ELF-1 (cell line): ENCODE measurements at places on chromosomes 3 and 15.
A peak's percentile ranks its signal among the peaks of the same experiment; 100 is the strongest.

GRCh38 chr3:129112308-129113052 lies 9.1 kb downstream of the RAB43 start:
- no peak for DNase-seq

DNA sequence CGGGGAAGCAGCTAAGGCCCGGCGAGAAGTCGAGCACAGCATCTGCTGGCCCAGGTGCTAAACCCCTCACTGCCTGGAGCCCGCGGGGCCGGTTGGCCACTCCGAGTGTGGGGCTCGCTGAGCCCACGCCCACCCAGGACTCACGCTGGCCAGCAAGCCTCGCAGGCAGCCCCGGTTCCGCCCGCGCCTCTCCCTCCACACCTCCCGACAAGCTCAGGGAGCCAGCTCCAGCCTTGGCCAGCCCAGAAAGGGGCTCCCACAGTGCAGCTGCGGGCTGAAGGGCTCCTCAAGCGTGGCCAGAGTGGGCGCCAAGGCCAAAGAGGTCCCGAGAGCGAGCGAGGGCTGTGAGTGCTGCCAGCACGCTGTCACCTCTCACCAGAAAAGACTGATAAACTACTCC lies 8.9 kb upstream of the GABRB3 start:
- no peak for DNase-seq

DNA sequence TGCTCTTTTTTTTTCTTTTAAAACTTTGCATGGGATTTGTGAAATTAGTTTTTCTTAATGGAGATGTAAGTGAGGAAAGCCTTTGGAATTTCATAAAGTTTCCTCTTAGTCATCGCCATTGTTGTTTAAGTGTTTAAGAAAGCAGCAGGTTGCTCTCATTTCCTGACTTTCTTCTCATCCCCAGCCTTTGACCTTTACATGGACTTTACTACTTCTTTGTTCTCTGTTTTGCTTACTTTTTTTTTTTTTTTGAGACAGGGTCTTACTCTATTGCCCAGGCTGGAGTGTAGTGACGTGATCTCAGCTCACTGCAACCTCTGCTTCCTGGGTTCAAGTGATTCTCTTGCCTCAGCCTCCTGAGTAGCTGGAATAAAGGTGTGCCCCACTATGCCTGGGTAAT lies 38.6 kb downstream of the FBXL2 start:
- no peak for DNase-seq

DNA sequence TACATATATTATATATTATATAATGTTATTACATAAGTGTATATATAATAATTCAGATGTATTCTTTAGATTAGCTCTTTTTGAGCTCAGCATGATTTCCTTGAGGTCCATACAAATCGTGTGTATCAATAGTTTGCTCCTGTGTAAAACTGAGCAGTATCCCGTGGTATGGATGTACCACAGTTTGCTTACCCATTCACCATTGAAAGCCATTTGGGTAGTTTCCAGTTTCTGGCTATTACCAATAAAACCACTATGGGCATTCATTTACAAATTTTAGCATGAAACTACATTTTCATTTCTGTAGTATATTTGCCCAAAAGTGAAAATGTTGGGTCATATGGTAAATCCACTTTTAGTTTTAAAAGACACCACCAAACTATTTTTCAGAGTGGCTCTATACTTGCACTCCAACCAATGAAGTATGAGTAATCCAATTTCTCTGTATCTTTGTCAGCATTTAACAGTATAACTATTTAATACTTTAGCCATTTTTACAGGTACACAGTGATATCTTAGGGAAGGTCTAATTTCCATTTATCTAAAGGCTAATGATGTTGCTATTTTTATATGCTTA lies 1361.4 kb upstream of the GBE1 start:
- DNase-seq = no peak

DNA sequence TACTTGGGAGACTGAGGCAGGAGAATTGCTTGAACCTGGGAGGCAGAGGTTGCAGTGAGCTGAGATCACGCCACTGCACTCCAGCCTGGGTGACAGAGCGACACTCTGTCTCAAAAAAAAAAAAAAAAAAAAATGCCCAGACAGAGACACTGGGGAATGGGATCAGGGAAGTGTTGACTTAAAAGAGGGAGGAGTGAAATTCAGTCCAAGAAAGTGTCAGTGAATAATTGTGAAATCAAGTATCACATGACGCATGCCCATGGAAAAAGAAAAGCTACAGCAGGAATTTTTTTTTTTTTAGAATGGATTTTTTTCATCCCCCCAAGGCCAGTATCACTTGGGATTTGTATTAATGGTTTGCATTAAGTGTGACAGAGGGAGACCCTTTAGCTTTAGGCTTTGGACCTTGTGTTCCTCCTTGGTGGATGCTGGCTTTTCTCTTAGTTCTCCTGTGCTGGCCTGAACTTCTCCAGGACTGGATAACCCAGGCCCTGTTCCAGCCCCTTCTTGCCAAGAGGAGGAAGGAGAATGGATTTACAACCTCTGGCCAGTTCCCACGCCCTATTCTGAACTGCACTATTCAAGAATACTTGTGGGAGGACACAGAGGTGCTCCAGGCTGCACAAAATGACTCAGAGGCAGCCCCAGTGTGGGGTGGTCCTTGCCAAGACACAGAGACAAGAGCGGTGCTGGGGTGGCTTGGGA lies 36.7 kb upstream of the ZNF774 start:
- no peak for DNase-seq

- peak; percentile 93 for DNase-seq
These were observed 93.0 kb upstream of the LPP start for GRCh38 chr3:188060840-188061544.

DNA sequence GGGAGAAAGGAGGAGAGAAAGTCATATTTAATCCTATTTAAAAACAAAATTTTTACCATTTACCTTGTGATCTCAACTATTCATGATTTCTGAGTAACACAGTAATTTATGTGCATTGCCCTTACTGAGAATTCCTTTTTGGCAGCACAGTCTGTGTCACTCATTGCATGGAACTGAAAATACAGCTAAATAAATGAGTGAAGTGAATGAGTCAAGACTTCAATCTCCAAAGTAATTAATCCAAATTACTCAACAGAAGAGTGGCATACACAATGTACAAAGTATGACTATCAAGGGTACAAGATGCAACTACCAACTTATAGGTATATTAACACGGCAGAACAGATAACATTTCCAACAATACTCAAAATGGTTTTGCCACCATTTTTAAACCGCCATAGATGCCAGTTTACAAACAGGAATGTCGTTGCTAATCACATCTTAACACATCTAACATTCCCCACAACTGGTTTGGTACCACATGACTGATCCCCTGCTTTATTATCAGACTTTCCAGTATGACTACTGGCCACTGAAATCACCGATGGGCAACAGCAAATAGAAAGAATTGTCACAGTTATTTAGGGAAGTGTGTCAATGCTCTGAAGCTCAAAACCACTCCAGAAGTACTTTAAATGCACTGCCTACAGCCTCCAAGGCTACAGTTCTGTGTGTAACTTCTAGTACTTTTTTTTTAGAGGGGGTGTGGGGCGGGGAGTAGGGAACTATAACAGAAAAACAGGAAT lies 410.4 kb downstream of the SHQ1 start:
- DNase-seq = no peak

DNA sequence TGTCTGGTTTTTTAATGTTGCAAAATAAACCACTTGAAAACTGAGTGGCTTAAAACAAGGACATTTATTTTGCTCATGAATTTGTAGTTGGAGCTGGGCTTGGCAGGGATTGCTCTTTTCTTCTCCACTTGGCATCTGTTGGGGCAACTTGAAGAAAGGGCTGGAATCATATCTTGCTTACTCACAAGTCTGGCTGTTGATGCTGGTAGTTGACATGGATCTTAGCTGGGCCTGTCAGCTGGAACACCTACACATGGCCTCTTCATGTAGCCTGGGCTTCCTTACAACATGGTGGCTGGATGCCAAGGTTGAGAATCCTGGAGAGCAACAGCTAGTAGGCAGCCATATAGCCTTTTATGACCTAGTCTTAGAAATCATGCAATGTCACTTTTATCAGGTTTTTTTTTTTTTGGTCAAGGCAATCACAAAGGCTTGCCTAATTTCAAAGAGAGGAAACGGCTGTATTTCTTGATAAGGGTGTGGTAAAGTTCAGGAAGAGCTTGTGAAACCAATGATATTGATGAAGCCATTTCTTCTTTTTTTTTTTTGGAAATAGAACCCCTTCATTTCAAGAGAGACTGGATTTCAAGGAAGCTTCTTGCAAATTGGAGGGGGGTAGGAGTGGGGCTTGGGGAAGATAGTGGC lies 262.1 kb downstream of the IL20RB start:
- DNase-seq = no peak

DNA sequence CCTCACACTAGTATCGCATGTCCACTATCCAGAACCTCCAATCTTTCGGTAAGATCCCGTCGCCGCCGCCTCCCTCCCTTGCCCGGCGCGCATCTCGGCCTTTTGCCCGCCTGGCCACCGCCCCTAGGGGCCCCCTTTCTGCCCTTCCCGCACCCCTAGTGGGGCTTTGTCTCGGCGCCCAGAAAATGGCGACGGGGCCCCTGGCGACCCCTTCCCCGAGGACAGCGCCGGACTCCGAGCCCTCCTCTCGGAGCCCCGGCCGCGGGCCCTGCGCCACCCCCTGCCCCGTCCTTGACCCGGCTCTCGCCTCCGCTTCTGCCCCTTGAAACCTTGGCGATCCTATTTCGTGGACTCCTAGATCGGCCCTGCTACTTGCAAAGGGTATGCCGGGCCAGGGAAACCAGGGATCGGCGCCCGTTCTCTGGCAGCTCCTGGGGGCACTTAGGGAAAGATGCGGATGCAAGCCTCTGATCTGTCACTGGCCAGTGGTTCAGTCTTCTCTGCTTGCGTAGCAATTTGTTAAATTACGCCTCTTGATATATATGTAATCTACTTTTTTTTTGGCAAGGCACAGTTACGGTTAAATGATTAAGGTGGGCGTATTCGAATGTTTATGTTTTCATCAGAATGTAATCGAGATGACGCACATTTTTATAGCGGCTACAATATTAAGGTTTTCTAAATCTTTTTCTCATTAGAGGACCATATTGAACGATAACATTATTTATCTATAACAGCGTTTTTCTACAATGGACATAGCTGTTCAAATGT lies 603 bp downstream of the EIF1B start:
- no peak for DNase-seq

- DNase-seq = no peak
These were observed 9.9 kb downstream of the CRABP1 start for GRCh38 chr15:78350058-78350457.

- DNase-seq = no peak
These were observed 7.6 kb downstream of the OR5K4 start for GRCh38 chr3:98361289-98361688.

DNA sequence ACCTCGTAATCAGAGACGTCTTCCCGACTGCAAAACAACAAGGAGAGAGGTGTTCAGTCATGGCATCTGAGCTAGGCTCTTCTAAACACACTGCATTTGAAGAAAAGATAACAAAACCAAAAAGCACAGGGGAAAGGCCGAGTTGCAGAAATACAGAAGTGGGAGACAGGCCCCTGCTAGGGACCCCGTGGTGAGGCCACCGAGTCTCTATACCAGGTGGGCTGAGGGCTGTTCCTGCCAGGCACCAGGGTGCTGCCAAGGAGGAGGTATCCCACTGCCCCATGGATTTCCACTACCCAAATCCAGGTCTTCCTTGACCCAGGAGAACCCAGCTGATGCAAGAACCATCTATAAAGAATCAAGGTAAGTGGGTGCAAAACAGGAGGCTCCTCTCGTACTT lies 31.1 kb downstream of the RAB6B start:
- DNase-seq = no peak

GRCh38 chr3:176798680-176799079 lies 398.6 kb downstream of the TBL1XR1 start:
- no peak for DNase-seq

GRCh38 chr15:83198476-83198875 lies 9.1 kb downstream of the HDGFL3 start:
- no peak for DNase-seq

DNA sequence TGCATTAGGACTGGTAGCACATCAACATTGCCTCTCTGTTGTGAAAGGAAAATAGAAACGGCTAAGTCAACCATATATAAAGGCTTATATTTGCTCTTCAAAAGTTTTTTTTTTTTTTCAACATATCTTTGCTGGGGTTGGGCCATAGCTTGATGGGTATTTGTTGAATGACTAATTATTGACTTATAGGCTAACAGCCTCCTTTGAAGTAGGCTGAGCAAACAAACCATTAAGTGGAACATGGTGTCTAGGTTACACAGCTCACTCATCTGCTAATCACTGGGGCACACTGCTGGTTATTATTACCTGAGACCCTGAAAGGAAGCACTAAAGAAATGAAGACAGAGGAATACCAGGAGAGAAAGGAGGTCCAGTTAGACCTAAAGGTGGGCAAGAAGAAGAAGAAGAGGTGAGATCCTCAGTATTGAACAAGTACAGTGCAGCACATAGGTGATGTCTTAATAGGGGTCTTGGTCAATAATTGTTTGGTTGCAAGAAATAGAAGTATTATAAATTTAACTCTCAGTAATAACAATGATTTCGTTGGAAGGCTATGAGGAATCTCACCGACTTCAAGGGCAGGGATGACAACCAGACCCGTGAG lies 139.4 kb downstream of the RPLP1 start:
- DNase-seq = no peak

- no peak for DNase-seq
These were observed 1005.9 kb downstream of the ZPLD1 start for GRCh38 chr3:103440539-103441203.

DNA sequence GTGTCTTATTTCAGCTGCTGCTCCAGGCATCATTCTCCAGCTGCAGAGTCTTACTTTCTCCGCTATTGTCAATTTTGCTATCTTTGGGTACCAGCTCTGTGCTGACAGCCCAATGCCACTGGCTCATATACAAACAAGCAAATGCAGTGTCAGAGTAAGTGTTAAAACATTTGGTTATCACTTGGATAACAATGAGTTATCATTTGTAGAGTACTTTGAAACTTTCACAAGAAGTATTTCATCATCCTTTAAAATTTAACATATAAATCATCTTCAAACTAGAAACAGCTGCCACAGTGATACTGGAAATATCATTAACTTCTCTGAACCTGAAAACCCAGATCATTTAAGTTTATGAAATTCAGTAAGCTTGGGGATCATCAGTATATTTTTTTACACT lies 13.8 kb downstream of the TSPAN3 start:
- DNase-seq = no peak

- no peak for DNase-seq
These were observed 10.4 kb downstream of the PLCB2 start for GRCh38 chr15:40297356-40297755.

DNA sequence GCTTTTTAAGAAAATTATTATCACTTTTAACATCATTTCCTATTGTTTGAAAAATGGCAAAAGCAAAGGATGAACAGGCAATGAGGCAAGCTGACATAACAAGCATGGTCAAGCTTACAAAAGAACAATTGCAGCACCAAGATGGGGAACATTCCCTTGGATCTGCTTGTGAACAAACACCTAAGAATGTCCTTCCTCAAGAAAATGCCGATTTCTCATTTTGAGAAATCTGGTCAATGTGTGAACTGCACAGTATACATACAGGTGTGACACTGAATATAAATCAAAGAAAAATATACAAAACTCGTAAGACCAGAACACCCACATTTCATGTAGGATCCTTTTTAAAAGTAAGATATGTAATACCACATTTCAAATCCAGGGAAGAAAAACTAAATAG lies 58.9 kb downstream of the LRRFIP2 start:
- DNase-seq = no peak
